ENCODE measurements at places on chromosomes 2 and 18. TPM values are rescaled to one million over a fixed set of nuclear protein-coding genes. Genes with fewer than 3 reads are reported as not detected.
A peak's percentile ranks its signal among the peaks of the same experiment; 100 is the strongest.

GRCh38 chr2:71212336-71212735, 14.6 kb downstream of the PAIP2B start:
- DNase-seq = no peak

Gene MAP3K19
- total RNA-seq = not detected

GRCh38 chr2:179344280-179344964, 79.8 kb upstream of the SESTD1 start:
- DNase-seq = no peak

DNA sequence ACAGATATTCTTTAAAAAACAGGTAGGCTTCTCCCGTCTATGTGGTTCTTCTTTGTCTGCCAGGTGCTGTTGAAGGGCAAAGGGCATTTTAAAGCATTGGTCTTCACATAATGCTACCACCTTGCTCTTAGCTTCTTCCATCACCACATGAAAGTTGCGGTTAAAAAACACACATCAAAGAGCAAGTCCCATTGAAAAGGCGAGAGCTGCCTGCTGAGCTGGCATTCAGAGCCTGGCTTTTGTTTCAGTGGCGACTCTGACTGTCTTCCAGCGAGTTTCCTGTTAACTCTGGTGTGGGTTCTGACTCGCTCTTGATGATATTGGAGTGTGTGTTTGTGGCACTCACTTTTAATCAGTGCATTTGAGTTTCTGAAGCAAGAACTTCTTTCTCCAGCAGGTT, 624.9 kb upstream of the FANCL start:
- DNase-seq = peak; percentile 22

DNA sequence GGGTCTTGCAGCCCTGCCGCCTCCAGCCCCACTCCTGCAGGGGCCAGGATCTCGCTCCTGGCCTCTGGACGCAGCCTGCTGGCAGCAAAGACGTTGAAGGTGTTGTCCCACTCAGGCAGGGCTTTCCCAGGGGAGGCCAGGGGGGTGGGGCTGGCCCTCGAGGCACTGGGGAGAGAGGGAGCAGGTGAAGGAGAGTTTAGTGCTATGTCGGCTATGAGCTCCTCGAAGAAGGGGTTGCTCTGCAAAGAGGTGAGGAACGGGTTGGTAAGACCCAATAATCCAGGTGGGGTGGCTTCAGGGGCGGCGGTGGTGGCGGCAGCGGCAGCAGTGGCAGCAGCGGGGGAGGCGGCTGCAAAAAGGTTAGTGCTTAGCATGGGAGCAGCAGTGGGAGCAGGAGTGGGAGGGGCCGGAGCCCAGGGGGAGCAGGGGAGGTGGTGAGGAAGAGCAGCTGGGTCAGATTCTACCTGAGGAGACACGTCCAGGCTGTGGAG, 9.7 kb upstream of the SFXN5 start:
- no peak for DNase-seq

GRCh38 chr2:70062270-70062669, 25.0 kb upstream of the PCBP1 start:
- no peak for DNase-seq

DNA sequence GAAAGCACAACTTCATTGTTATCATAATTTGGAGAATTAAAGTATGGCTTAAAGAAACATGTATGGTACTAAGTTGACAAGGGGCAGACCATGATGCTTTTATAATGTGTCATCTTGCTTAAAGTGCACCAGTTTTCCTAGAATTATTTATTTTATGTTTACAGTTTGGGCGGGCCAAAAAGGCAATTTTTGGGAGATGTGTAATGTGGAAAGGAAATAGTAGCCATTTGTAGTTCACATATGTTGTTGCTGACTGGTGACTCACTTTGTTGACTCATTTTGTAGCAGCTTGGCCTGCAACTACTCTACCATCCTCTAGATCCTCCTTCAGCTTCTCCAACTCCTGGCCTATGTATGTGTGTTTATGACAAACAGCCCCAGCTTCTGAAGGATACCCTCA, 7.7 kb downstream of the ZSCAN30 start:
- no peak for DNase-seq

All from endothelial cell (in vitro differentiated cells).